Stimulated activated CD4-positive, alpha-beta T cell treated with anti-CD3 and anti-CD28 coated beads, Interleukin-15, amount 100 ng/mL, for 48 hours (primary cell): ENCODE measurements at places on chromosomes 5 and 9.

DNA sequence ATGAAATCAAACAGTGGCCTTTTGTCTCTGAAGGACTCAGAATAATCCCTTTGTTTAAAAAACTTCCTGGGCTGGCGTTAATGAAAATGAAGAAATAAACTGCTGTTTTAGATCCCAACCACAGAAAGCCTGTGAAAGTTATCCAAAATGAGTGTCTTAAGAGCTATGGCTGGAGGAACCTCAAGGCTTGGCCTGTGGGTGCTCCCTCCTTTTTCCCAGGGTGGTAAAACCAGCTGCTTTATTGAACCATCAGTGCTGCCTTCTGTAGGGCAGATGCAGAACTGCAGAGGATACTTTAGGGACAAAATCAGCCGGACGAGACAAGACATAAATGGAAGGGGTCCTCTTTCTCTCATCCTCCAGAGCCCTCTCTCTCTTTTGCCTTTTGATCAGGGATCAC lies 100.9 kb downstream of the SMARCA2 start:
- DNase-seq = no peak

DNA sequence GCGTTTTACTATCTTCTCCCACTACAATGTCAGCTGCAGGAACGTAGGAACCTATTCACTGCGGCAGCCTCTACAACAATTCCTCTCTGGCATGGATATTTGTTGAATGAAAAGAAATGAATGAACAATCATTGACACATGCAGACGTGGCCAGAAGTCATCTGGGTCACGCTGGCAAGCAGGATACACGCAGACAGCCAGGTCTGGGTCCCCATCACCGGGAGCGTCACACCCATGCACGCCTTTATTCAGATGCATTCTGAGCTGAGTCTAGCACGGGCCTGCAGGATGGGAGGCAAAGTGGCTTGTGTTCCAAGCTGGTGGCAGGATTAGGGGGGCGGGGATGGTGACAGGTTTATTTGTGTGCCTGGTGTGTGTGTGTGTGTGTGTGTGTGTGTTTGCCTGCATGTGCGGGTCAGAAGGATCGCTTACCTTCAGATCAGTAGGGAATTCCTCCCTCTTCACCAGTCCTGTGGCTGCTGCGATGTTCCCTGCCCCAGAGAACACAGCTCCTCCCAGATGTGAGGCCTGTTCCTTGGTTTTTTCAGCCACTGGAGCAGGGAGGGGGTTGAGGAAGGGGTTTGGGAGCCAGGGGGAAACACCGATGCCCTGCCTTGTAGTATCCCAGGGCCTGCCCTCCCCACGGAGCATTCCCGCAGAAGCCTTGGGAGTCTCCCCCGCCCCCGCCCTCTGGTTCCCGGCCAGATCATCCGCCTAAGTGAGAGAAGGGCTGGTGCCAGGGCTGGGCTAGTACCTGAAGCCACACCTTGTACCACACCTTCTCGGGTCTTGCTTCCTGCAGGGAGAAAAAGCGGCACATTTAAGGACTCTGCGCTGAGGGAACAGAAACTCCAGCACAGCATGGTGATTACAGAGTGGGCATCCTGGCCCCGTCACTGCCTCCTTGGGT lies 4.1 kb downstream of the SNCB start:
- DNase-seq = no peak

DNA sequence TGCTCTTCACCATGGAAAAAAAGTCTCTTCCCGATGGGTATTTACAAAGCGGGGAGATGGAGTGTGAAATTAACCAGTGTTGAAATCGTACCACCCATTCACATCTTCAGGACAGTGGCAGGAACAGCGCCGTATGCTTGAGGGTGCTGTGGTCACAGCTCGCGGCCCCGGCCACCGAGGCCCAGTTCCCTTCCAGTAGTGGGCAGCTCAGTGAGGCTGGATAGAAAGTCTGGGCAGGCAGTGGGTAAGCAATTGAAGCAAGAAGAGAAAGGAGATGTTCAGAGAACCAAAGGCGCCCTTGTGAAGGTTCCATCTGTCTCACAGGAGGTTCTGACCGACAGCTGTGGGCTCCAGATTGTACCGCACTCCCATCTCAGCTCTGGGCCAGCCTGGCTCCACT lies 59.1 kb downstream of the SECISBP2 start:
- no peak for DNase-seq

GRCh38 chr5:76688836-76689235 lies 27.1 kb upstream of the F2R start:
- no peak for DNase-seq

- no peak for DNase-seq
These were observed 281.1 kb upstream of the MAP3K1 start for GRCh38 chr5:56534102-56534829.

DNA sequence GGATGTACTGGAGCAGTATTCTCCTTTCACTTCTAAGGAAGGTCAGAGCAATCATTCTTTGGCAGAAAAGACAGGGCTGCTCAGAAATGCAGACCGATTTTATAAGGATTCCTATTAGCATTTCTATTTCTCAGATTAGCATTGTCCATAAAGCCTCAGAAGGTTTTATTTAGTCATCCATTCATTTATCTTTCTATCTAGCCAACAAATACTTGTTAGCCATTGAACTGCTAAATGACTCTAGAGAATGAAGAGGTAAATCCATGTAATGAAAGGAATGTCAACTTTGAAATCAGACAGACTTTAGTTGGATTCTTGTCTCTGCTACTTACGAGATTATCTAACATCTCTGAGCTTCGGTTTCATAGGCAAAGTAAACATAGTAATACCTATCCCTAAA lies 165.2 kb downstream of the SLC25A46 start:
- DNase-seq = no peak

DNA sequence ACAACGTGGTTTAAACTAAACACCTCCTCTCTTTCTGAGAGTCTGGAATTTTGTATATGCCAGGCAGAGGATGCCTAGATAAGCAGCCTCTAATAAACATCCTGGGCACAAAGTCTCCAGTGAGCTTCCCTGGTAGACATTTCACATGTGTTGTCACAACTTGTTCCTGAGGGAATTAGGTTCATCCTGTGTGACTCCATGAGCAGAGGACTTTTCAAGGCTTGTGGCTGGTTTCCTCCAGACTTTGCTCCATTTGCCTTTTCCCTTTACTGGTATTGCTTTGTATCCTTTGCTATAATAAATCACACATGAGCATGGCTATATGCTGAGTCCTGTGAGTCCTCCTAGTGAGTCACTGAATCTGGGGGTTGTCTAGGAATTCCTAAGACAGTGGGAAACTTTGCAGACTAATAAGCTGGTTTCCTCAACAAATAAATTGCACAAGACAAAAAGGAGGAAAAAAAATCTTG lies 77.4 kb downstream of the NR2F1-AS1 start:
- DNase-seq = no peak

GRCh38 chr5:40687321-40687720 lies 7.6 kb downstream of the PTGER4 start:
- no peak for DNase-seq
